Mammary epithelial cell (primary cell): ENCODE measurements at places on chromosomes 12 and 14. TPM values are rescaled to one million over a fixed set of nuclear protein-coding genes. Genes with fewer than 3 reads are reported as not detected.

The MDP1 gene
- total RNA-seq, result 12.0 and 15.8 TPM in 2 replicates

The MMP14 gene
- 729 and 766 TPM in 2 replicates for total RNA-seq

The EEA1 gene
- 45.2 and 55.4 TPM in 2 replicates for total RNA-seq

The ADAM21 gene
- total RNA-seq, result 0.32 and 0.68 TPM in 2 replicates

The BCAT1 gene
- total RNA-seq, result 5.8 and 8.6 TPM in 2 replicates
